ENCODE measurements at places on chromosomes 11 and 22. TPM values are rescaled to one million over a fixed set of nuclear protein-coding genes. Genes with fewer than 3 reads are reported as not detected.

HPX gene
- 0.51 TPM for total RNA-seq

CD248 gene
- 730 TPM for total RNA-seq

MFRP gene
- total RNA-seq, result not detected

CNTF gene
- total RNA-seq, result 1.3 TPM

POU2AF1 gene
- total RNA-seq, result not detected

ARFGAP3 gene
- total RNA-seq, result 70.3 TPM

MCHR1 gene
- total RNA-seq, result not detected

ANO5 gene
- not detected for total RNA-seq

DNAJB7 gene
- total RNA-seq, result not detected

GRCh38 chr11:43972366-43972765 is 29.9 kb downstream of the C11orf96 start:
- no peak for DNase-seq

DNA sequence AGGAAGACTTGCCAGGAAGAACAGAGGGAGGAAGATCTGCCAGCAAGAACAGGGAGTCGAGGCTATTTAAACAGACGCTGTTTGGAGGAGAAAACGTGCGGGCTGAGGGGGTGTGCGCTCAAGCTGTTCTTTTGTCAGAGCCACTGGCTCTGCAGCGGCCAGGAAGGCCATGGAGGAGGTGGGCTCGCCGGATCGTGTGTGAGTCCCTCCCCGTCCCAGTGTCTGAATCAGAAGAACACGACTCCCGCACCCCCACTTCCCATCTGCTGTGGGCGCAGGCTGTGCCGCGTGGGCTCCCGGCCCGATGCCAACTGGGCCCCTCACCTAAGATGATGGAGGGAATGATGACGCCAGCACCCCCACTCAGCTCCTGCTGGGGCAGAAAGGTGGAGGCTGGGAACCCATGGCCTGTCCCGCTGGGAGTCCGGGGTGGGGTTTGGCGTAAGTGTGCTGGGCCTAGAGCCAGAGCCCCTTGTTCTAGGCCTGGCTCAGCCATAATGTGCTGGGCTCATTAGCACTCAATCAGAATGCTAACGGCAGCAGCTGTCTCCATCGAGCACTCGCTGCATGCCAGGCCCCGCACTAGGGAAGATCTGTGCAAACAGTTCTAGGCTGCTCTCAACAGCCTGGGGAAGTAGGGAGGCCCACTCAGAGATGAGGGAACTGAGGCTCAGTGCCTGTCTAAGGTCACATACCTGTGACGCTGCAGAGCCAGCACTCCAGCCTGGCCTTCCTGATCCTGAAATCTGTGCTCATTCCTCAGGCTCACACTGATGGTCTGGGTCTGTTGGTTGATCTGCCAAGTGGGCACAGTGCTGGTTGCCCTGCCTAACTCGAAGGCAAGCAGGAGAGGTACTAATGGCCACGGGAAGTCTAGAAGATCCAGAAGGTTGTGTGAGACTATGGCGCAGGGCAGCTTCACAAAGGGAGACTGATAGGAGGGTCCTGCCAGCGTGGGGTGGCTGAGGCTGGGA is 11.5 kb downstream of the NPTXR start:
- DNase-seq, result no peak

GRCh38 chr11:6618117-6619003 is 862 bp downstream of the TPP1 start:
- DNase-seq, result peak; percentile 71

- no peak for DNase-seq
Observed at GRCh38 chr11:66934950-66935779, 23.0 kb downstream of the PC start.

DNA sequence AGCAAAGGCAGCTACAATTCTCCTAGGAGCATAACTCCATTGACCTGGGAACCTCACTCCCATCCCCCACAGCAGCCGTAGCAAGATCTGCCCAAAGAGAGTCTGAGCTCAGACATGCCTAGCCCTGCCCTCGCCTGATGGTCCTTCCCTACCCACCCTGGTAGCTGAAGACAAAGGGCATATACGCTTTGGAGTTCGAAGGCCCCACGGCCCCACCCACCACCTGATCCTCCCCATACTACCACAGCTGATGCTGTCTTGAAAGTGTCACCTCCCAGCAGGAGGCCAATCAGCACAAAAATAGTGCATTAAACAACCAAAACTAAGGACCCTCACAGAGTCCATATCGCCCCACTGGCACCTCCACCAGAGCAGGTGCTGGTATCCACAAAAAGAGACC is 22.6 kb upstream of the GNAZ start:
- no peak for DNase-seq

DNA sequence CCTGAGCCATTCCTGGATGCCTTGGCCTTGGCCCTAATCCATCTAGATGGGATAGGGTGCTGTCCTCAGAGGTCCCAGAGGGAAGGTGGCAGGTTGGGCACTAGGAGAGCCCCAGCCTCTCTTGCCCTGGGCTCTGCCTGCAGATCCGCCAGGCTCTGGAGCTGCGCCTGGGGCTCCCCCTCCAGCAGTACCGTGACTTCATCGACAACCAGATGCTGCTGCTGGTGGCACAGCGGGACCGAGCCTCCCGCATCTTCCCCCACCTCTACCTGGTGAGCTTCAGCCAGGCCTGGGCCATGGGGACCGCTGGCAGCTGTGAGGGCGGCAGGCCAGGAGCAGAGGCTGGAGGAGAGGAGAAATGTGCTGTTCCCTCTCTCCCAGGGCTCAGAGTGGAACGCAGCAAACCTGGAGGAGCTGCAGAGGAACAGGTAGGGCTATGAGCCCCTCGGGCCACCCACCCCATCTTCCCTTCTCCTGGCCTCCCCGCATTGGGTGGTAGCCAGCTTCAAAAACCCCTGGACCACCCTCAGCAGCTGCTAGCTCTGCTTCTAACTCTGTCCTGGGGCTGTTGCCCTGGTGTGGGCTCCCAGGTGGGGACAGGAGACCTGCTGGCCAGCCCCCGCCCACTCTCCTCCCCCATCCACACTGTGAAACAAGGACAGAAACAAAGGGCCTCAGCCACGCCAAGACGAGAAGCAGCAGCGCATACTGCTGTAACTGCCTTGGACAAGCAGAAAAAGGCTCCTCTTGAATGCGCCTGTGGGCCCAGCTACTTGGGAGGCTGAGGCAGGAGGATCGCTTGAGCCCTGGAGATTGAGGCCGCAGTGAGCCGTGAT is 4.9 kb downstream of the SSH3 start:
- DNase-seq, result no peak

- DNase-seq, result no peak
Observed at GRCh38 chr22:28328756-28329155, 350.9 kb downstream of the TTC28 start.

DNA sequence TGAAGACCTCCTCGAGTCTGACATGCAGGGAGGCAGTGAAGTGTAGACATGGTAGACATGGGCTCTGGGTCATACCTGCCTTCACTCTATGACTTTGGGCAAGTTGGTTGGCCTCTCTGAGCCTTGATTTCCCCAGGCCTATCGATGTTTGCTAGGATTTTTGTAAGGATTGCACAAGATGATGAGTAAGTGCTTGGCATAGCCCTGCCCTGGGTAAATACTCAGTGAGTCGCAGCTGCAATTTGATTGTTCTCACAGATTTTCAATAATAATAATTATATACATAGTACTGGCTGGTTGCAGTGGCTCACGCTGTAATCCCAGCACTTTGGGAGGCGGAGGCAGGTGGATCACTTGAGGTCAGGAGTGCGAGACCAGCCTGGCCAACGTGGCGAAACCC is 18.1 kb downstream of the MCM5 start:
- peak; percentile 25 for DNase-seq

GRCh38 chr11:120073196-120073595 is 64.7 kb downstream of the TRIM29 start:
- DNase-seq, result no peak

DNA sequence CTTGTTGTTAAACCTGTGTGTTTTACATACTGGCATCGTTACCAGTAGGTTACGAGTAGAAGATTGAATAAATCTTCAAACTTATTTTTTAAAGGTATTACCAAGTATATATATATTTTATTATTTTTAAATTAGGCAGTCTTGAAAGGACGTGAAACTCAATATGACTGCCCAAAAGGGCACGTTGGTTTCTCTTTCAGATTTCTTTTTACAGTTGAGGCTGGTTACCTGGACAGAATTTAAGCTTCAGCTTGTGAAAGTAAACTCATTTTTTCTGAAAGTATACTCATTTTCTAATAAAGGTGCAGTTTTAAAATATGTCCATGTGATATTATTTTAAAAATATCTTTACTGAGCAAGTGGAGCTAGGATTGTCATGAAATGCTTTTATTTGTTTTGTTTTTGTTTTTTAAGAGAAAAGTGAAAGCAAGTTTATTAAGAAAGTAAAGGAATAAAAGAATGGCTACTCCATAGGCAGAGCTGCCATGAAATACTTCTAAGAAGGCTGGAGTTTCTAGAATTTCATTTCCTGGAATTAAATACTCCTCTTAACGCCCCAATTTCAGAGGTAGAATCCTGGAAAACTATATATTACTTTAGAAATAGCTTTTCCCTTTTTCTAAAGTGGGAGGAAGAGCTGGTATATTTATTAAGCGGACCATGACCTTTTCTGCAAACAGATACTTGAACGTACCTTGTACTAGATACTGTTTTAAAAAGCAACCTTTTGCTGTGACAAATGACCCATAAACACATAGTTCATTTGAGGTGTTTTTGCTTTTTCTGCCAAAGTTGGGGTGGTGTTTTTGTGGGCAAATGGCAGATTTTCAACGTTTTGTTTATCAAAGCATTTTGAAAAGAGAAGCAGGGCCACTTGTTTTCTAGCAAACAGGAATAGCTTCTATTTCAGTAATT is 1.9 kb downstream of the FBXO7 start:
- DNase-seq, result no peak

- no peak for DNase-seq
Observed at GRCh38 chr11:39304586-39304985, 2154.9 kb downstream of the LRRC4C start.

GRCh38 chr22:32144496-32145274 is 14.4 kb downstream of the C22orf42 start:
- no peak for DNase-seq

GRCh38 chr11:2114430-2115241 is 24.6 kb downstream of the IGF2 start:
- no peak for DNase-seq

- peak; percentile 54 for DNase-seq
Observed at GRCh38 chr11:66744485-66745355, 15.7 kb upstream of the SPTBN2 start.

DNA sequence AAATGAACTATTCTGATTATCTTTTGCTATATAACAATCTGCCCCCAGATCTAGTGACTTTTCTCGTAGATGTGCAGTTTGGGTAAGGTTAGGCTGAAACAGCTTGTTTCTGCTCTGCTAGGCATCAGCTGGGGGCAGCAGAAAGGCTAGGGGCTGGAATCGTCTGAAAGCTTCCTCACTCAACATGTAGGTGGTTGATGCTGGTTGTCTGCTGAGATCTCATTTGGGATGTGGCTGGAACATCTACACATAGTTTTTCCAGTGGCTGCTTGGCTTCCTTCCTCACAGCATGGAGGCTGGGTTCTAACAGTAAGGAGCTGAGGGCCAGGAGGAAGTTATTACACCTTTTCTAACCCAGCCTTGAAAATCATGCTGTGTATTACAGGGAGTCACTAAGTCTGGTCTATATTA is 30.2 kb downstream of the USP47 start:
- no peak for DNase-seq

DNA sequence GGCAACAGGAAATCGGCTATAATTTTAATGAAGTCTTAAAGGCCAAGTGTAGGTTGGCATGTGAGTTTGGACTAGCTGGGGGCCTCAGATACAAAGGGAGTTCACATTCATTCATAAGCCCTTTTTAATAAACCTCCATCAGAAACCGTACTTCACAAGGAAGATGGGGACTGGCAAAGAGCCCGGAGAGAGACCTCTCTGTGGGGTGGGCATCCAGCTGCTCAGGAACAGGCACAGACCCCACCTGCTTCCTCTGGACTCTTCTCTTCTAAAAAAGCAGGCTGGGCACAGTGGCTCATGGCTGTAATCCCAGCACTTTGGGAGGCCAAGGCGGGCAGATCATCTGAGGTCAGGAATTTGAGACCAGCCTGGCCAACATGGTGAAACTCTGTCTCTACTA is 3.9 kb upstream of the ARFGAP3 start:
- no peak for DNase-seq

DNA sequence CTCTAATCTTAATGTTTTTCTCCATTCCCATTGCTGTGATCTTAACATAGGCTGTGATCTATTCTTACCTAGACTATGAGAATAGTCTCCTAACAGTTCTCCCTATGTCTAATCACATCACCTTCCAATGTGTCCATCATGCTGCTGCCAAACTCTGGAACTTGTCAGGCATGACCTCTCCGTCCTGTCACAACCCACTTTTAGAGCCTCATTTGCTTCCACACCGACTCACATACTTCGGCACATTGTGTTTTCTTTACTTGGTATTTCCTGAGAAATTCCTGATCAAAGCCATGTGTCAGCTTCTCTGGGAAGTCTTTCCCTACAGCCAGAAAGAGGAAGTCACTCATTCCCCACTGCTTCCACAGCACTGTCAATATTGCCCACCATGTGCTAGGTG is 40.5 kb upstream of the BIRC3 start:
- peak; percentile 9 for DNase-seq

DNA sequence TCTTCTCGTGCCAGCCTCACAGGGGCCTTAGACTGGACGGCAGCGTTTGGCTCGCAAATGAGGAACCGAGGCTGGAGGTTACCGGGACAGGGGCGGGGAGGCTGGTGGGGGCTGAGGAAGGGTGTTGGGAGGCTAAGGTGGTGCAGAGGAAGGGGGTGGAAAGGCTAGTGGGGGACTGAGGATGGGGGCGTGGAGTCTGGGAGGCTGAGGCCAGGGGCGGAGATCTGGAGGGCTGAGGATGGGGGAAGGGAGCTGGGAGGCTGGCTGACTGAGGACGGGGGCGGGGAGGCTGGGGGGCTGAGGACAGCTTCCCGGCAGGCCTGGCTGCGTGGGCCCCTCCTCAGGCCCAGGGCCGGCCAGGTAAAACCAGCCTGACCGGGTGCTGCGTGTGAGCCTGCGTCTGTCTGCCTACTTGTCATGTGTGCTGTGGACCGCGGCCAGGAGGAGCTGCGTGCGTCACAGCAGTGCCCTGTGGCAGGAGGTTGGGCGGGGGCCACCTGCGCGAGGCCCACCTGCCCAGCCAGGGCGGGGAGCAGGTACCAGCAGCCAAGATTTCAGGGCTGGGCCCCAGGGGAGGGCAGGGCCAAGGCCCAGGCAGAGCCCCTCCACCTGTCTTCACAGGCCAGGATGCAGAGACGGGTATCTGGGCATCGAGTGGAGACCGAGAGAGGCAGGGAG is 9.4 kb upstream of the PIM3 start:
- no peak for DNase-seq
